ENCODE measurements at places on chromosomes 5 and 9. TPM values are rescaled to one million over a fixed set of nuclear protein-coding genes. Genes with fewer than 3 reads are reported as not detected.

Gene GAPVD1
- 77.0 TPM for total RNA-seq

Gene MARCOL
- total RNA-seq = not detected

Gene OSTF1
- total RNA-seq = 36.4 TPM

Gene SPATA31A3
- not detected for total RNA-seq

Gene TMEM203
- total RNA-seq = 26.6 TPM

Gene PCA3
- not detected for total RNA-seq

Gene PLAC8L1
- total RNA-seq = not detected

Gene SLC25A25
- total RNA-seq = 33.1 TPM

Gene DND1
- total RNA-seq = 0.88 TPM

Gene DIRAS2
- under 0.01 TPM for total RNA-seq

Gene KLF4
- total RNA-seq = 52.7 TPM

Gene SLC6A3
- total RNA-seq = 0.15 TPM

Gene PCSK5
- total RNA-seq = 19.0 TPM

Gene ANKRD31
- 0.59 TPM for total RNA-seq

Gene C5orf58
- total RNA-seq = 0.80 TPM

Gene PCDHGC3
- 29.6 TPM for total RNA-seq

Data from breast epithelium (tissue), 4 donors.